Gastrocnemius medialis (tissue), 4 donors: ENCODE measurements at places on chromosomes 4 and X. TPM values are rescaled to one million over a fixed set of nuclear protein-coding genes. Genes with fewer than 3 reads are reported as not detected.

Gene PAGE2
- not detected for total RNA-seq

DNA sequence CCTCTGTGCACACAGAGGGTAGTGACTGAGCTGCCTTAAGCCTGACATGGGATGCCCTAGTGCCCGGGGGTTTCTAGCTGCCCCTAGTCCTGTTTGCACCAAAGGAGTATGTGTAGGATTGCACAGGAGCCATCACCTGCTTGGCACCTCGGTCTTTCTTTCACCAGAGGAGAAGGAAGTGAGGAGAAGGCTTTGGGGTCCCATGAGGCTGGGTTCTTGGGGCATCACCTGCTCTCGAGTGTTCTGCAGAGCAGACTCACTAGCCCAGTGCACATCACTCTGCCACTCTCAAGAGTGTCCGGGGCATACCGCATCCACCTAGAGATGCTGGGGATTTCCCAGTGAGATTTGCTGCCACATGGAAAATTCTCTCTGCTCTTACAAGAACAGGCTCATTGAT, 40.5 kb upstream of the GPR78 start:
- H3K4me1 ChIP-seq = no peaks in the 10 kb centered on the region
- H3K4me3 ChIP-seq = no peak overlapping the region
- DNase-seq = no peak
- H3K27me3 ChIP-seq = no peaks in the 10 kb centered on the region
- H3K27ac ChIP-seq = no peak overlapping the region

DNA sequence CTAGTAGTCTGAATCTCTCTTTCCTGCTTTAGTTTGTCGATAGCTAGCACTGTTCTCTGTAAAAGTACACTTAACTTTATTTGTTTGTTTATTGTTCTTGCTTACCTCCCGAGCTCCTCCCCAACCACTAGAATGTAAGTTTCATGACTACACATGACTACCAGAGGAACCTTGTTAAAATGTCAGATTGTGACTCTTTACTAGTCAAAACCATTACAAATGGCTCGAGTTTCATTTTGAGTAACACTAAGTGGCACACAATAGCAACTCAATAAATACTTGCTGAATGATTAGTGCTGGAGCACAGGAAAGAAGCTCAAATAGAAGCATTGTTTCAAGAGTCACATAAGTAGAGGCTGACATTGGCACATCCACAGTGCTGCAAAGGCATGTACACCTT, 116.1 kb downstream of the MAPK10 start:
- H3K4me1 ChIP-seq = no peaks in the 10 kb centered on the region
- H3K36me3 ChIP-seq = no peaks in the 10 kb centered on the region
- no peak overlapping the region for H3K27ac ChIP-seq
- H3K4me3 ChIP-seq = no peak overlapping the region
- H3K27me3 ChIP-seq = no peaks in the 10 kb centered on the region

DNA sequence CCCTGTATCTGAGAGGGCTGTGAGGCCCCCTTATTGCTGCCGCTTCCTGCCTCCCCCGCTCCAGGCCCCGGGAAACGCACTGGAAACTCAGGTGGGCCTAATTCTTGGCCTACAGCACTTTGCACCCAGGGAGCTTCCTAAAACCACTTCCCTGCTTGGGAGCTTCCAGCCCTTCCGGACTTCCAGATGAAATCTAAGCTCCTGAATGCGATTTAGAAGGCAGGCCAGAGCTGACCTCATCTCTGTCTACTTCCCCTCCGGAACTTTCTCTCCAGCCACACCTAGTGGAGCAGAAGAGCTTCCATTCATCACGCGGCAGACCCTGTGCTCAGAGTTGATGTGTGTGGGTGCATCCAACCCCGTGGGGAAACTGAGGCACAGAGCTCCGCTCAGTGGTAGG, 84.2 kb downstream of the SORCS2 start:
- H3K4me1 ChIP-seq = no peaks in the 10 kb centered on the region
- no peak overlapping the region for H3K4me3 ChIP-seq
- no peak overlapping the region for H3K27ac ChIP-seq
- H3K27me3 ChIP-seq = no peaks in the 10 kb centered on the region
- DNase-seq = no peak

DNA sequence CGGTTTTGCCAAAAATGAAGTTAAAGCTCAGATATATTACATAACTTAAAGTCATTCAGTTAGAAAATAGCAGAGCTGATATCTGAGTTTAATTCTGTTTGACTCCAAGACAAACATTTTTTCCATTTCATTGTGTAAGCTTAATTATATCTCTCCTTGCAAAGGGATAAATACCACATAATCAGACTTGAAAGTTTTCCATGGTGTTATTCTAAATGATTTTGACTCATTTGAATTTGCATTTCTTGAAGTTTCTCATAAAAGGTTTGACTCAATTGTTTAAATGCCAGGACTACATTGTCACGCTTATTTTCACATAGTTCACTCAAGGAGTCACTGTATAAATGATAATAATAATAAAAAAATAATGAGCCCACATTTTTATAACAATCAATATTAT, 39.4 kb upstream of the DDX60 start:
- H3K36me3 ChIP-seq = peaks cover 6% of the 10 kb centered on the region
- H3K4me3 ChIP-seq = no peak overlapping the region
- no peaks in the 10 kb centered on the region for H3K27me3 ChIP-seq

- no peak overlapping the region for H3K27ac ChIP-seq
- H3K36me3 ChIP-seq = no peaks in the 10 kb centered on the region
- peak; percentile 26 for DNase-seq
Observed at GRCh38 chr4:41257257-41257901, 651 bp downstream of the UCHL1 start.

GRCh38 chrX:44094821-44095530, 121.8 kb upstream of the NDP start:
- H3K27ac ChIP-seq = no peak overlapping the region
- no peak overlapping the region for H3K4me3 ChIP-seq
- no peaks in the 10 kb centered on the region for H3K4me1 ChIP-seq

GRCh38 chrX:32170481-32170880, 1040.9 kb downstream of the DMD start:
- H3K36me3 ChIP-seq = no peaks in the 10 kb centered on the region
- no peak for DNase-seq
- no peaks in the 10 kb centered on the region for H3K27me3 ChIP-seq
- no peak overlapping the region for H3K27ac ChIP-seq
